Stimulated activated CD8-positive, alpha-beta memory T cell treated with anti-CD3 and anti-CD28 coated beads, Interleukin-4, amount 100 ng/mL, for 4 hours (primary cell): ENCODE measurements at places on chromosomes 6 and 20.

DNA sequence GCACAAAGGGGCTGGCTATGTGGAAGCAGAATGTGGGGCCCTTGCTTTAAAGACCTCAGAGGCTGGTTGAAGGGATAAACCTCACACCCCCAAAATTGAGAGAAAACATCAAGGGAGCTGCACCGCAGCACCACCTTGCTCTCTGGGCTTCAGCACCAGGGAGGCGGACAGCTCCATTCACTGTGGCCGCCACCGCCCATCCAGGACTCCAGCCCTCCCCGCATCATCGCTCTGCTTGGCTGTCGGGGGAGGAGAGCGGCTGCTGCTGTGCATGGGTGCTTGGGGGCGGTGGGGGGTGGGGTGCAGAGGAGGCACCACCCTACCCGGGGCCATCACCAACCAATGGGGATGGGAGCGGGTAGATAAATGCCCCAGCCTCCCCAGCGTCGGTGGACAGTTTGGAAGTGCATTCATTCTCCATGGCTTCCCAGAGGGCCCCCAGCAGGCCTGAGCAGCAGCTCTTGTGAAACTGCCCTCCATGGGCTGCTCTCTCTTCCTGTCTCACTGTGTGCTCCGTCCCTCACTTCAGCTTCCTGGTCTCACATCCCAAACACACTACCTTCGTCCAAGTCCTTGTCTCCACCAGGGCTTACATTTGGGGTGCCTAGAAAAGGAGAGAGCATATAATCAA lies 75.7 kb upstream of the BHLHE23 start:
- DNase-seq, result no peak

- no peak for DNase-seq
Observed at GRCh38 chr6:119350952-119351372, 1.4 kb upstream of the MAN1A1 start.

DNA sequence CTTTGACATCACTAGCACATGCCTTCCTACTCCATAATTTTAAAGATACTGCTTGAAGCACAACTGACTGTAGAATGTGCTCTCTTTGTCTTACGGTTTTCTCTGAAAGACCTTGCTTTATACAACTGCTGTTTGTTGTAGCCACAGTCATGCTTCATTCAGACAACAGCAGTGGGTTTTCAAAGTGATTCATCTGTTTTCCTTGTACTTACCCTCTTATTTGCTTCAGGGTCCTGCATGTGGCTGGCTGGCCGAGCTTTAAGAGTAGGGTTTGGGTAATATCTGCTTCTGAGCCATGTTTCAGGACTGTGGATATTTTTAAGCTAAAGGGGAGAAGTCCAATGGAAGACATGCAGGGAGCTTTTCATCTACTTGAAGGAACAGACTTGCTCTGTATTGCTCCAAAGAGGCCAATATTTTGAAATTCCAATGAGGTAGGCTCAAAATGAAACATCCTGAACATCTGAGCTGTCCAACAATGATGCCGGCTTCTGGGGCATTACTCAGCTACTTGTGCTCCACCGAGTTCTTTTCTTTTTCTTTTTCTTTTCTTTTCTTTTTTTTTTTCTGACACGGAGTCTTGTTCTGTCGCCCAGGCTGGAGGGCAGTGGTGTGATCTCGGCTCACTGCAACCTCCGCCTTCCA lies 160.2 kb upstream of the SGK1 start:
- no peak for DNase-seq

- DNase-seq, result no peak
Observed at GRCh38 chr6:51983564-51983963, 103.8 kb downstream of the PKHD1 start.

- no peak for DNase-seq
Observed at GRCh38 chr6:112443179-112444065, 96.3 kb downstream of the RFPL4B start.

- DNase-seq, result no peak
Observed at GRCh38 chr6:89139509-89140346, 6.1 kb upstream of the PM20D2 start.

DNA sequence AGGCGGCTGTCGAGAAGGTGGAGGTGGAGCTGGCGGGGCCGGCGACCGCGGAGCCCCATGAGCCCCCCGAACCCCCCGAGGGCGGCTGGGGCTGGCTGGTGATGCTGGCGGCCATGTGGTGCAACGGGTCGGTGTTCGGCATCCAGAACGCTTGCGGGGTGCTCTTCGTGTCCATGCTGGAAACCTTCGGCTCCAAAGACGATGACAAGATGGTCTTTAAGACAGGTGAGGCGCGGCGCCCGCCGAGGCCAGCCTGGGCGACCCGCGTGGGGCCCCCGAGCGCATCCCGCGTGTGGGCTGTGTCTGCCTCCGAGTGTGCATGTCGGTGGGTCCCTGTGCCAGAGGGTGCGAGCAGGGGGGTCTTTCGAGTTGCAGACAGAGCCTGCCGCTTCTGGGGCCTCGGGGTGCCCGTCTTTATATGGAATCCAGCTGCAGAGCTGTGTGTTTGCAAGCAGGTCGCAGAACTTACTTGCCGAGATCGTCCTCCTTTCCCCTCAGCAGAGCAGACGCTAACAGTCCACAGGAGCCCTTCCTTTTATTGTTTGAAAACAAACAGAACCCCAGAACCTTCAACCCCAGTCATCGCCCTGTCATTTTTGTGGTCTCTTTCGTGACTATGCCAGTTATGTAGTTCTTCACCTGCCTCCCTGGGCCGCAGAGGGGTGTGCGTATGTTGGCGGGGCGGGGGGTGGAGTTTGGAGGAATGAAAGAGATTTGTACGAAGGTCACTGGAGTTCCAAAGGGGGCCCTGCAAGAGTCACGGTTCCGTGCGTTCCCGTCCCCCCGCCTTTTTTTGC lies 766 bp downstream of the SLC16A10 start:
- DNase-seq, result peak; percentile 40

GRCh38 chr20:13121840-13122515 lies 99.1 kb upstream of the ISM1 start:
- DNase-seq, result no peak

DNA sequence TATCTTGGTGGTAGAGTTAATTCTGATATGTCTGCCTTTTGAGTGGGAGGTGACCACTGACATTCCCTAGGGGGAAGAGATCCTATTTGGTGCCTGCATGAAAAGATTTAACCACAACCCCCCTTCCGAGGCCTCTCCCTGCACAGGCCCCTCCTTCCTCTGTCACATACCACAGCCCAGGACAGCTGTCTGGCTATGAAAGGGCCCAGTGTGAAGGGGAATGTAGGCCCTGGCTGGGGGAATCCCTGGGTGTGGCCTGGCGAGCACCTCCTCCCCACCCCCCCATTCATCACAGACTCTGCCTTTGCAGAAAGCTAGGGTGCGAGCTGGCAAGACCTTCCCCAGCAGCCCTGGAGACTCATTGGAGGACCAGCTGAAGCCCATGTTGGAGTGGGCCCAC lies 27.4 kb upstream of the MAPRE1 start:
- no peak for DNase-seq

DNA sequence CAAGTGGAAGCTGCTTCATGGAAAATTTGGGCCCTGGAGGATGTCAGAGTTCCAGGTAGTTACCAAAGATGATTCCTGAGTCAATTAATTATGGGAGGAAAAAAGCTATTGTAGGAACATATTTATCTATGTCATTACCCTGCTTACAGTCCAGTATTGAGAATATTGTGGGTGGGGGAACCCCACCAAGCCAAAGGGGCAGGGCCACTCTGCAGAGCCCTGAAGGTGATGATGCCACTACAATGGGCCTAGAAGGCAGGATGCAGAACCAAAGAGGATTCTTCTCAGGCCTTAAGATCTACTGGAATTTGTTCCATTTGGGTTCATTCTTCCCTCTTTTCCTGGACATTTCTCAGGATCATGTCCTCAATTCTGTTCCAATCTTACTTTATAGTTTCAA lies 375.2 kb upstream of the MARCKS start:
- no peak for DNase-seq

DNA sequence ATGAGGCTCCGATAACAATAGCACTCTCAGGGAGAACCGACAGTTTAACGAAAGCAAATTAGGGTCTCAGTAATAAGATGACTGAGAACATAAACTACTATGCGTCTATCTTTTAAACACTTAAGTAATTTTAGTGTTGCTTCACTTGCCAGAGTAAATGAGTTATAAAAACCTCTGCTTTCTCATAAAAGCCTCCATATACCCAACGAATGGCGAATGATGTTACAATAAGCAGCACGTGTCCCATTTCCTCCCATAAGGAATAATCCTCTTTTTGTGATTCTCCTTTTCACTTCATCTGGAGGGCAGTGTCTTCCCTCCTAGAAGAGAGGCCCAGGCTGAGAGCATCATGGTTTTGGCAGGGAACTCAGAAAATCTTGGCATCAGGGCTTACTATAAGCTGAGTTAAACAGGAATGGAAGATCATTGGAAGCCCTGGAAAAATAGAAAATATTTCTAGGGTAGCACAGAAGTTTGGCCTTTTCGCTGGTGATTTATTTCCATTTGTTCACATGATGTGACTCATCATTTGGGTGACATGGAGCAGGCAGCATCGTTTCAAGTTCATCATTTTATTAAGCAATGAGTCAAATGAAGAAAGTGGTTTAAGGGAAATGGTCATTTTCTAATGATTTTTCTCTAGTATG lies 255.4 kb downstream of the ATXN1 start:
- no peak for DNase-seq

DNA sequence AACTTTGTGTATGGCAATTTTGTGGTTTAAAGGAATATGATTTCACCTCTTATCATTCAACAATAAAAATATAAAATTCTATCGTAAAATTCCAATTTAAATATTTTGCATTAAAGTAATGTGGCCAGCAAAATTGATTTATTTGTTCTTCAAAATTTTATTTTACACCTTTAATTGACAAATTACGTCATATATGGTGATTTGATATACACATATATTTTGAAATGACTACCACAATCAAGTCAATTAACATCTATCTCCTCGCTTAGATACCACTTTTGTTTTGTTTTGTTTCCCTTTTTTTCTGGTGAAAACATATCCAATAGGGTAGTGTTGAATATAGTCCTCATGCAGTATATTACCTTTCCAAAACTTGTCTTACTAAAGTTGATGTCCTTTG lies 467.6 kb upstream of the HS3ST5 start:
- no peak for DNase-seq

DNA sequence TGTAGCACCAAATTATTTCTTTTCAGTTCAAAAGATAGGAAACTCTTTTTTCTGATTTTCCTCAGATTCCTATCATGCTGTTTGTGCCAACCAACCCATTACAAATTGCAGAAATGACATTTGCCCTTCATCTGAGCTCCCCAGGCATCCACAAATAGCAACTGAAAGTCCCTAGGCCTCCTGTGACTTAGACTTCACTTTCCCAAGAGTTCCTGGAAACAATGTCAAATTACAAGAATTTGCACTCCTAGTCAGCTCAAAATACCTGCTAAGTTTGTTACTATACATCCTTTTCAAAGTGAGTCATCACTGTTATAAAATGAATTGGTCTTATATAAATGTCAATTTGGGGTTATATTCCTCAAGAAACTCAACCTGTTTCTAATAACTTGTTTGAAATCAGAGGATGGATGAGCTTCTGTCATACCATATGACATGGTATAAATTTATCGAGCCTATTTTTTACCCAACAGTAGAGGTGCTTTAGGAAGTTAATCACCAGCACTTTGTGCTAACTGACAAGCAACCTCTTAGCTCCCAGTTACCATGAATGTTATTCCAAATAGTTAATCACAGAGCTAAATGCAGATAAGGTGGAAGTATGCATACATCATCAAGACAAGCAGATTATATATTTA lies 256.5 kb downstream of the HACE1 start:
- DNase-seq, result no peak

- no peak for DNase-seq
Observed at GRCh38 chr6:5765141-5765760, 241.5 kb downstream of the NRN1 start.

DNA sequence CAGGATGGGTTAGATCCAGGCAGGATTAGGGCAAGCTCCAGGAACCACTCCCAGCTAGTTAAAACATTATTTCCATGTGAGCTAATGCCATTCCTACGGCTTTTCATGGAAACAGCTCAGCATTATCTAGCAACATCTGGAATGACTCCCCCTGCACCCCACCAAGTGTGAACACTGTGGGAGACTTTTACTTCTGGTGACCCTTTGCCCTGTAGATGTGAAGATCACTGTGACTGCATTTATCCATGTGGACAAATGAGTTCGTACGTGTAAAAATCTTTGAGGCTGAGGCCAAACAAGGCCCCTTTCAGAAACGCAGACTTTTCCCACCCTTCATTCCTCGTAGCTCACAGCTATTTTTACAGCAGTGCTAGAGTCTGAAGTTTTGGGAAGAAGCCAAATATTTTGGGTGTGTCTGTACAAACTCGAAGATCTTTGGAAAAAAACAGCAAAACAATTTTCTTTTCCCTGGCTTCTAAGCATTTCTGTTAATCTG lies 221.8 kb upstream of the SOX4 start:
- DNase-seq, result no peak

GRCh38 chr6:99019381-99019780 lies 71.6 kb upstream of the FBXL4 start:
- no peak for DNase-seq

DNA sequence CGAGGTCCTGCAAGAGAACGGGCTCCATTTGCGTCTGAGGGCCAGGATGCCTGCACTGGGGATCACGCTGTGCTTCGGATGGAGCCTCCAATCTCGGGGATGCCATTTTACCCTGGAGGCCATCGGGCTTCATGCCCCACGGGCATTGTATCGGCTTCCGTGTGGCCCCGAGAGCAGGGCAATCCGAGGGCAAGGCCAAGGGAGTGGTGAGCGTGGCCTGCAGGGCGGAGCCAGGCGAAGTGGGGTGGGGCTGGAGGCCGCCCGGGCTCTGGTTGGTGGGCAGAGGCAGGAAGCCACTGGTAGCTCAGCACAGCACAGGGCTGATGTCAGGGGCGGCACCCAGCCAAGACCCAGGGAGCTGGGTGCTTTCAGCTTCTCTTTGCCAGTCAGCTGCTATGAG lies 57.5 kb upstream of the BHLHE23 start:
- no peak for DNase-seq

DNA sequence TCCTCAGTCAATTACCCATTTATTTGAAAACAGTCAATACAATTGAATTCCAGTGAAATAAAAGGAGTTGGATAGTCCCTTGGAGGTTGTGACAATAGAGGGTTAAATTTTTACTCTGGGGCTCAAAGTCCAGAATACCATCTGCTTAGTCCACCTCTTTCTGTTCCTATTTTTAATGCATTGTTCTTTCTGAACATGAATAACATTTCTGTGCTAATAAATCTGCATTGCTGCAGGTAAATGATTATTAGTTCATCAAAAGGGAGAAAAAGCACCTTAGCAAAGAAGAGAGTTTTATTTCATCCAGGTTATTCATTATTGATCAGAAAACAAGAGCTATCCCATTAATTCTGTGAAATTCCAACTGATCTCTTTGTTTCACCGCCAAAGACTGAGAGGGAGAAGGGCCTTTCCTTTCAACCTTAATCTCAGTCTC lies 166.1 kb upstream of the OLIG3 start:
- DNase-seq, result no peak

DNA sequence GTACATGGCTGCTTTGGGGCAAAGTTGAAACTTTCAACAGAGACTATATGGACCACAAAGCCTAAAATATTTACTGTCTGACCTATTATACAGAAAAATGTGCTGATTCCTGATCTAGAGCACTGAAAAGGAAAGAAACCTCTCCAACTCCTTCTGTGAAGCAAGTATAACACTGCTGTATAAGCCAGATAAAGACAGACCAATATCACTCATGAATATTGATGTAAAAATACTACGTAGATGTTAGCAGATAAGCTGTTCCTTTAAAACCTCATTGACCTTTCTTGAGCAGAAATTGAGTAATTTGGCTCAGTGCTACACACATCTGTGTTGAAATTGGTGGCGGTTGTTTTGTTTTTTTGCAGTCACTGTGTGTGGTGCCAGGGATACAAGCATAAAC lies 69.9 kb upstream of the HDAC2 start:
- DNase-seq, result no peak
